Hematopoietic multipotent progenitor cell treated with erythropoietin and hydrocortisone succinate and interleukin-3 and kit ligand, for 15 days (in vitro differentiated cells): ENCODE measurements at places on chromosomes 3 and 15.

DNA sequence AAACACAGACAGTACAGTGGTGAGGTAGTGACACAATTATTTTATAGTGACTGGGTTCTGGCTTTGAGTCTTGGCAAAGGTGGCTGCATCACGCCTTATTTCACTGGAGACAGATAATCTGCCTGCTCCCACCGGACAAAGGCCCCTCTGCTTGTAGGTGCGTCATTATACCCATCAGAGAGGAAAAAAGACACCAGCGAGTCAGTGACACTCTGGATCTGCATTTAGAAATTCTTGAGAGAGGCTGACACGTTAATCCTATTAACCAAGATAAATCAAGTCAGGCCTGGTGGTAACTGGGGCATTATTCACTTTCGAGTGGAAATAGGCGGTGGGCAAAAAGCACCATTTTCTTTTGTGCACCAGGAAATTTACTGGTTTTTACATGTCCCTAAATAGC is 76.2 kb downstream of the NR2F2 start:
- DNase-seq: no peak

- DNase-seq: no peak
These were observed 300.5 kb upstream of the LRRFIP2 start for GRCh38 chr3:37474901-37475331.

DNA sequence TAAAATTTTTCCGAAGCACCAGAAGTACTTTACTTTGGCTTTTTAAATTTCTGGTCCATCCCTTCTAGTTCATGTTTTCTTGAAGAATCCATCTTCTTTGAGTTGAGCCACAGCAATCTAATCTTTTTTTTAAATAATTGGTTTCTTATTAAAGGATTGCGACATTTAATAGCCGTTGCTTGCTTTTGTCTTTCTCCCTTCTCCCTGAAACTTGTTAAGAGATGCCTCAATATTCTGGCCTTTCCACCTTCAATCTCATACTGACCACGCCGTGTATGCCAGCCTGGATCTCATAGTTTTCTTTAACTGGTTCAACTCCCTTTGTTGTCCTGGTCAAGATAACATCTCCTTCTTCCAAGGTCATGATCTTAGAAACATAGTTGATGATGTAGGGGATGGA is 18.4 kb upstream of the RPLP1 start:
- DNase-seq: no peak

DNA sequence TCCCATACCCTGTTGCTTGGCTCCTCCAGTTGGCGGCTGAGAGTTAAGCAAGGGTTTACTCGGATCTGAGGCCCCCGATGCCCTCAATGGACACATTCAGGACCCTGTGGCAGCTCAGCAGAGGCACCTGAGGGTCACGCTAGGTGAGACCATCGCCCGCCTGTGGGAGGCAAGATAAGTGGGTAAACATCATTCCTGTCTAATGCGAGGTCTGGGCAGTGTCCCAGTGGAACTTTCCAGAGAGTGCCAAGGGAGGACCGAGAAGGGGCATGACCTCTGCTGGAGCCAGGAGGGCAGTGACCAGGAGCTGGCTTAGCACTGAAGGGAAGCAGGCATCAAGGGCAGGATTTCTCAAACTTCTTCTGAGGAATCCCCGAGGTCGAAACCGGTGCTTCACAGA is 65.4 kb upstream of the SEC61A1 start:
- no peak for DNase-seq

GRCh38 chr3:30659270-30660130 is 53.1 kb downstream of the TGFBR2 start:
- no peak for DNase-seq

DNA sequence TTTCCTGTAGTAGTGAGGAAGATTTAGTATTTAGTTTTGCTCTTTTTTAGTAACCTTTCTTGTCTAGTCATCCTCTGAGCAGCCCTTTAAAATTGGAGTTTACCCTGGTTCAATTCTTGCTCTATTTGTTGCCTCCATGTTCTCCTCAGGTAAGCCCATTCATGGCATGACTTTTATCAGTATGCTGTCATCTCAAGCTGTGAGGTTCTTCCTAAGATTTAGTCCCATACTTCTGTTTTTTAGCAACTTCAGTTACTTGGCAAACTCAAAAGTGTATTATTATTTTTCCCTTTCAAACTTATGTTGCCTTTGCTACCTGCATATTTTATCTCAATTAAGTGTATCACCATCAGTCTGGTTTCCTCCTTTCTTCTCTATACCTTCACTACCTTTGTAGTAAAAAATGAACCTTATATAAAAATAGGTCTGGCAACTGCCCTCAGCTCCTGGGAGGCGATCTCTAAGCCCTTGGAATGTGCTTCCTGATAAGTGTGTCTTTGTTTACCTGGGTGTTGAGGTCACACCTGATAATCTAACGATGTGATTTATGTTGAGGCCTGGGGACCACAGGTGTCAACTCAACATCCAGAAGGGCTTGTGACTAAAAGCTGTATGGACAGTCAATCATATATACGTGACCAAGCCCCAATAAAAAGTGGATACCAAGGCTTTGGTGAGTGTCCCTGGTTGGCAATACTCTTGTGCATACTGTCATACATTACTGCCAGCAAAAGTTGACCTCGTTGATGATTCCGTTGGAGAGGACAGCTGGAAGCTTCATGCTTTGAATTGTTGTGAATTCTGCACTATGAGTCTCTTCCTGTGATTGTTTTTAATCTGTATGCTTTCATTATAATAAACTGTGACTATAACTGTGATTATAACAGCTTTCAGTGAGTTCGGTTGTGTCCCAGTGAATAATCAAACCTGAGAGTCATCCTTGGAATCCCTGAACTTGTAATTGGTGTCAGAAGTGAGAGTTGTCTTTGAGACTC is 3.9 kb downstream of the NSUN3 start:
- no peak for DNase-seq

- no peak for DNase-seq
These were observed 9.8 kb downstream of the VILL start for GRCh38 chr3:38000242-38000916.
